ENCODE measurements at places on chromosomes 16 and 17.

DNA sequence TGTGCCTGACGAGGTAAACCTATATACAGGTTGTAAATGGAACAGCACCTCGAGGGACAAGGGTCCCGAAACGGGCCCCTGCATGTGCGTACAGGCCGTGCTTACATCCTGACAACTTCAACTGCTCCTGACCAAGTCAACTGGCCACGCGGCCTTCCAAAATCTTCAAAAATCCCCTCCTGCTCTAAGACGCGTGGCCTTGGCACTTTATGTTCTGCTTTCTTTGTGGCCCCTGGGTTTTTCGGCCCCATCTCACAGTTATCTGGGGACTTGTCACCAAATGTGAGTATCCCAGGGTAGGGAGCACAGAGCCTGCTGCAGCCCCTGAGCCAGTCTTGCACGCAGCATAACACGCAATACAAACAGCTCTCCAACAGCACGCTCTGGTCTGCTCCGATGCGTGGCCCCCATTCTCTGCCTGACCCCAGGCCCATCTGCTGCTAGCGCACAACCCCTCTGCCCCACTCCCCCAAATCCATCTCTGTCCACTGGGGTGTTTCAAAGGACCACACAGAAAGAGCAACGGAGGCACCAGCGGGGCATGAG, 659 bp downstream of the RPH3AL start:
- DNase-seq: no peak

GRCh38 chr16:23908790-23909189, 73.0 kb downstream of the PRKCB start:
- DNase-seq: no peak

DNA sequence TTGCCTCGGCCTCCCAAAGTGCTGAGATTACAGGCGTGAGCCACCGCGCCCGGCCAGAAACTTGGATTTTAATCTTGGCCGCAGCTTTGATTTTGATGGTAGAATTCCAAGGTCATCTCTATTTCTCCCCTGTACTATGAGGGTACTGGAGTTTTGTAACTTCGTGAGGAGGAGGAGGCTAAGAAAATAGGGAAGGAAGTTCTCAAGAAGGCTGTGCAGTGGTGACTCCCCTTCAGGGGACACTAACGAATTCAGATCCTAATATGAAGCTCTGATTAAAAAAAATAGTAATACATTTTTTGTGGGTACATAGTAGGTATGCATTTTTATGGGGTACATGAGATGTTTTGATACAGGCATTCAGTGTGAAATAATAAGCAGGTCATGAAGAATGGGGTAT, 55.9 kb downstream of the LDHD start:
- no peak for DNase-seq

DNA sequence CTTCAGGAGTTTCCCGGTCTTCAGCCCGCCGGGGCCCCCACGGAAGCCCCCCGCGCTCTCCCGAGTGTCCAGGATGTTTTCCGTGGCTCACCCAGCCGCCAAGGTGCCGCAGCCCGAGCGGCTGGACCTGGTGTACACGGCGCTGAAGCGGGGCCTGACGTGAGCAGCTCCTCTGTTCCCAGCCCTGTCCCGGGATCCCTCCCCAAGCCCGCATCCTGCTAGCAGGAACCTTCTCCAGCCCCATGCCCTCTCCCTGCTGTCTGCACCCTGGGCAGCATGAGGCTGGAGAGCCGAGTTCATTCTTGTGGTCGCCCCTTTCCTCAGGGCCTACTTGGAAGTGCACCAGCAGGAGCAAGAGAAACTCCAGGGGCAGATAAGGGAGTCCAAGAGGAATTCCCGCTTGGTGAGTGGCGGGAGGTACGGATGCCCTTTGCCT, 10.1 kb downstream of the RIPOR1 start:
- no peak for DNase-seq

DNA sequence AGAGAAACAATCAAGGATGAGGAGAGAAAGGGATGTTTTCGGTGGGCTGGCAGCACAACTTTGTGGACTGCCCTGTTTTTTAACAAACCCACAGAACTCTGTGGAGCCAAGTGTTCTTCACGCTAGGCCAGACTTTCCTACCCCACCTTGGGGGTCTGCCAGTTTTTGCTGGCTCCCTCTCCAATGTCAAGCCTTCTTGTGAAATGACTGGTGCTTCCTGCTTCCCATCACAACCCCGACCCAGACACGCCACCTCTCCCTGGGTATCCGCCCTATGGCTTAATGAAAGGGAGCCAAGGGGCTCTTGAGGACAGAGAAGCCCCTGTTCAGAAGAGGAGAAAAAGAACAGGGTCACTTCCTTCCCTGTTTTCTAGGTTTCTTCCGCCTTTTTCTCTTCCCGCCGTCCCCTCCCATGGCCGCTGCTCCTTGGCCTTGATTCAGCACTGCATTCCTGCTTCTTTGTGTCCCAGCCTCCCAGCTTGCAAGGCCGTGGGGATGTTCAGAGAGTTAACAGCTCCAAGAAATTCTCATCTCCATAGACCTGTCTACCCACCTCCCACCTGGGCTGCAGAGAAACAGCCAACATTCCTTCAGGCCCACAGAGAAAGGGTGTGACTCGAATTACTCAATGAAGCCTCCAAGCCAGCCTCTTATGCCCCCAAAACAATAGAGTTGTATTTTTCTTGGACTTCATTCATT, 16.5 kb upstream of the SOX9 start:
- DNase-seq: no peak

- no peak for DNase-seq
Observed at GRCh38 chr17:58436805-58437239, 19.5 kb upstream of the RNF43 start.

DNA sequence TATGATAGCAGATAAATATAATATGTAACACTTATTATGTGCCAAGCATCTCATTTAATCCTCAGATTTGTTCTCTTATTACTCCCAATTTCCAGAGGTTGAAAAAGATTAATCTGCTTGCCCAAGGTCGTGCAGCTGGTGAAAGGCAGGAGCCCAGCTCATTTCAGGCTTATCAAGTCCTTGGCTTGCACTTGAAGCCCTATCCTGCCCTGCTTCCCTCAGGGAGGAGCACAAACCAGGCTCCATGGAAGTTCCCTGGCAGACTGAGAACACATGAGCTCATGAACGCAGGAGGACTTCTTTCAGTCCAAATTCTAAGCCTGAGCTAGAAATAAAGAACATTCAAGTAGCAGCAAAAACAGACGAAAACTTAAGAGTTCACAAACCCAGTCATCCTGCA, 74.8 kb downstream of the USP31 start:
- no peak for DNase-seq

DNA sequence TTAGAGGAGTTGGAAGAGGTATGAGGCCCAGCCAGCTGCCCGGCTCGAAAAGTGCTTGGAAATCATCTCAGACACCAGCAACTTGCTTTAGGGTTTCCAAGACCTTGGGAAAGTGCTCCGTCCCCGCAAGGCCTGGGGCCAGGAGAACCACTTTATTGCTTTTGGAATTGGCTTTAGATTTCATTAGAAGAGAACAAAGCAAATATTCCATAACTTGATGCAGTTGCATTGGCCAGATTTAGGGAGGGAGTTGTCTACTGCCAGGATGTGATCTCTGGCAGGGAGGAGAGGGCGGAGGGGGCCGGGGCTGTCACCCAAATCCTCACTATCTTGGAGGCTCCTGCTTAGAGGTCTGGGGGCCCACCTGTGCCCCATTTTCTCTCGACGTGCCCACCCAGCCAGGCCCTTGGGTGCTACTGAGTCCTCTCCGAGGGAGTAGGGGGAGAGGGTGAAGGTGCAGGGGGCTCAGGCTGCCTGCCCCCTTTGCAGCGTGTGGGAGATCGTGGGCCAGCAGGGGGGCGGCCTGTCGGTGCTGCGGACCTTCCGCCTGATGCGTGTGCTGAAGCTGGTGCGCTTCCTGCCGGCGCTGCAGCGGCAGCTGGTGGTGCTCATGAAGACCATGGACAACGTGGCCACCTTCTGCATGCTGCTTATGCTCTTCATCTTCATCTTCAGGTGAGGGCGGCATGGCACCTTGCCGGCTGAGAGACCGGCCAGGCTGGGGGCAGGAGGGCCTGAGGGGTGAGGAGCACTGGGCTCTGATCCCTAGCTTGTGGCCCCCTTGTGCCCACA, 30.6 kb downstream of the CACNA1G start:
- DNase-seq: no peak

DNA sequence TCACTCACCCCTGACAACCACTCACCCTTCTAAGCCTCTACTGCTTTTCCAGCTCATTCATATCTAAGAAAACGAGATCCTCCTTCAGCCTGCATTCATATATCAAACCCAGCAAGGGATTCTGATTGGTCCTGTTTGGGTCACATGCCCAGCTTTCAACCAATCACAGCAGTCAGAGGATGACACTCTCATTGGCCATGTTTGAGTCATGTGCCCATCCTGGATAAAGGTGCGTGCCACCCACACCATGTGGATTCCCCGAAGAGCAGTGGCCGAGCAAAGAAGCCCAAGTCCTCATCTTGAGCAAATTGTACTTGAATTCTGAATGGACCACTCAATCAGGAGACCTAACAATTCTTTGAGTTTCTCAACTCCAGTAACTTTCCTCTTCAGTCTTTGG, 45.0 kb downstream of the SCNN1G start:
- DNase-seq: no peak

- no peak for DNase-seq
Observed at GRCh38 chr17:6686026-6686425, 27.1 kb downstream of the SLC13A5 start.

GRCh38 chr17:62098623-62099231, 33.6 kb upstream of the MED13 start:
- DNase-seq: no peak

GRCh38 chr16:9922441-9922840, 259.8 kb downstream of the GRIN2A start:
- DNase-seq: no peak

DNA sequence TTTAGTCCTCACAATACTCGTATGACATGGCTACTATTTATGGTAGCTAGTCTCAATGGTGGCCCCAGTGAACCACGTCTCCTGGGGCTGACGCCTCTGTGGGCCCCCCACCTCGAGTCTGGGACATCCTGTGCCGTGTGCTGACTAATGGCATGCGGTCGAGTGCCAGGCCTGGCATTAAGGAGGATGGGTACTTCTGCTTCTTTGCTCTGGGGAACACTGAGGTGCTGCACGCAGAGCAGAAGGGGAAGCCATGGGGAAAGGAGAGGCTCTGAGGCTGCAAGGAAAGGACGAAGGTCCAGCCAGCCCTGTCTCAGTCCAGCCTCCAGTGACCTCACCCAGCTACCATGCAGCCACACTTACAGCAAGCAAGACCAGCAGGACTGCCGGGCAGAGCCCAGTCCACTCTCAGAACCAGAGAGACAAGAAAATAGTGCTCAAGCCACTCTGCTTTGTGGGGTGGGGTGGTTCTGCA, 5.7 kb upstream of the MPRIP start:
- no peak for DNase-seq

DNA sequence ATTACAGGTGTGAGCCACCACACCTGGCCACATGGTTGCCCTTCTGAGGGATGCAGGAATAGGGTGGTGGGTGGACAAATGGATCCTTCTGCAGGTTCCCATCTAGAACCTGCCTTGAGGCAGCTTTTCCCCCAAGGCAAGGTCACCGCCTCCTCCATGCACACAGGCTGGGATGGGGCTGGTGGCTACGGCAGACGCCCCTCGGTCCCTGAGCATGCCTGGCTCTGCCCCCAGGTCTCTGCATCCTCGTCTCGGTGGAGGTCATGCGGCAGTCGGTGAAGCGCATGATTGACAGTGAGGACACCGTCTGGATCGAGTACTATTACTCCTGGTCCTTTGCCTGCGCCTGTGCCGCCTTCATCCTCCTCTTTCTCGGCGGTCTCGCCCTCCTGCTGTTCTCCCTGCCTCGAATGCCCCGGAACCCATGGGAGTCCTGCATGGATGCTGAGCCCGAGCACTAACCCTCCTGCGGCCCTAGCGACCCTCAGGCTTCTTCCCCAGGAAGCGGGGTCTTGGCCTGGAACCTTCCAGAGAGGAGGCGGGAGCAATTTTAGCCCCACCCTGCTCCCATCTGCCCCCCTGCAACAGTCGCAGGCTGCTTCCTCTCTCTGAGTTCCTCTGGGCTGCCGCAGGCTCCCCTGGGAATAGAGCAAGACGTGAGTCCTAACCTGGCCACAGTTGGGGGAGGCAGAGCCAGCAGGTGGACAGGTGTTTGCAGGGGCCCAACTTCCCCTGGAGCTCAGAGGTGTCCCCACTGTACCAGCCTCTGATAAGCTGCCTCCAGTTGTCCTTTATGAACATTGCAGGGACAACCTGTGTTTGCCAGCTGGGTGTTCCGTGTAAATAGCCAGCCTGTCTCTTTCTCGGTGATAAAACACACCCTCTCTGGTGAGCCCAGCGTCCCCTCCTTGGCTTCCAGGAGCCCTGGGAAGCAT, 11.7 kb downstream of the CACNG1 start:
- no peak for DNase-seq

DNA sequence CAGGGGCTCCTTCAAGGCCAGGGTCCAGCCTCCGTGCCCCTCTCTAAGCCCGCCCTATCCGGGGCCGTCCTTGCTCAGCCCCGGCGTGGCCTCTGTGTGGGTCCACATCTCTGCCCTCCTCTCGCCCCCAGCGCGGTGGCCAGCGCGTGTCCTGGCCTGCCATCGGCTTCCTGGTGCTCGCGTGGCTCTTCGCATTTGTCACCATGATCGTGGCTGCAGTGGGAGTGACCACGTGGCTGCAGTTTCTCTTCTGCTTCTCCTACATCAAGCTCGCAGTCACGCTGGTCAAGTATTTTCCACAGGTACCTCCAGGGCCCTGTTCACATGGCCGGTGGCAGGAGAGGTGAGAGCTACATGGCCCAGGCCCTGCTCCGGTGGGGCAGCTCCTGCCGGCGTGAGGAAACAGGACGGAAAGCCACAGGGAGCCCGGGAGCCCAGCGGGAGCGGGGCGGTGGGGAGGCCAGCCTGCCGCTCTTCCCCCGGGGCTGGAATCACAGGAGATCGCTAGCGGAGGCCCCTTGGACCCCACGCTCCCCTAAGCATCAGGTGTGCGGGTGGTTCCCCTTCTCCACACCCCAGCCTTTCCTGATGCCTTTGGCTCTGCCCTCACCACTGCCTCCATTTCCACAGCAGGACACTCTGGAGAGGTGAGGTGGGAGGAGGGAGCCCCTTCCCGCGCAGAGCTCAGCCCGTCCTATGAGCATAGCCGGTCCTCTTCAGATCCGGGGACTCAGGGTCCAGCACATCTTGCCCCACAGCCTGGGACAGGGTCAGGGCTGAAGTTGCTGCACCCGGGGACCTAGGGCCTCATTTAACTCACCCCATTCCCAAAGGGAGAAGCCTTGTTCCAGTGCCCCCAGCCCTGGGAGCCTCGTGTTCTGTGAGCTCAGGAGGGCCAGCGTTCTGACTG, 10.2 kb downstream of the TAX1BP3 start:
- no peak for DNase-seq

All from HTR-8/SVneo (cell line).